Hypothalamus (tissue), 51 donors: ENCODE measurements at places on chromosomes 12 and 14.

GRCh38 chr14:80491650-80492049 is 280.3 kb upstream of the DIO2 start:
- no peak for DNase-seq

DNA sequence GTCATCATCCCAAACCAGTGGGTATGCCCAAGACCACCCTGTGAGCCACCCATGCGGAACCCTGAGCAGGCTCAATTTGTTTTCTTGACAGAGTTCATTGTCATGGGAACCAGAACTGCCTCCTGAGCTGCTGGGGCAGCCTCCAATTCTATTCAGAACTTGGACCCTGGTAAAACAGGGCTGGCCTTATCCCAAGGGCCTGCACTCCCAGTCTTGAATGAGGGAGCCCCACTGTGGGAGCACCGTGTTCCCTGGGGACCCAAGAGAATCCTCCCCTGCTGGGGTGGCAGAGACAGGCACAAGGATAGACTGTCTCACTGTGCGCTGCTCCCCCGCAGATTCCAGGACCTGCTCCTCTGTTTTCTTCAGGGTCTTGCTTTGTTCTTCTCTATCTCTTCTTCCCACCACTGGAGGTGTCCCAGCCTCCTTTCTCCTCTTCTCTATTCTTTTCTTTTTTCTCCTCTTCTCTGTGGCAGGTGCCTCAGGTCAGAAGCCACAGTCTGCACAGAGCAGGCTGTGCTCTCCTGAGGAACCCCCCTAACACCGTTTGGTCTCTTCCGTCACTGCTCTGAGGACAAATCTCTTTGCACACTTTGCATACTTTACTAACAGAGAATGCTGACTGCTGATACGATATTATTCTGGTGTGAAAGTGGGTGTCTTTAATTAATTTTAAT is 31.2 kb upstream of the CHPT1 start:
- DNase-seq, result no peak

DNA sequence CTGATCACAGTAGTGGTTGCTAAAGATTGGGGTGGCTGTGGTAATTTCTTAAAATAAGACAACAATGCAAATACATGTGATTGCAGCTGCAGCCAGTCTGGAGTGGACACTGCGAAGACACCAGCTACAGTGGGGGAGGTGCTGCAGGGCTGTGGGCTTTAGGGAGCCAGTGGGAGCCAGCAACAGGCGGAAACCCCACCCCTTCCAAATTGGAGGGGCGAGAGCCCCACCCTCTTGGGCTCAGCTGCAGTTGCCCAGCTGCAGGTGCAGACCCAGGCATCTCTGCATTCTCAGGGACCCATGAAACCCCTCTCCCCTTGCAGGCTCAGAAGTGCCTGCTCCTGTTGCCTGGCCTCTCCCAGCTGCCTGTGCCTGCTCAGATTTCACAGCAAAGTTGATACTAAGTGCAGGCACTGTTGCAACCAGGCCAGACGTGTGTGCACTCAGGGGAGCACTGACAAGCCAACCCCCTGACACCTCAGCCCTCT is 104.8 kb downstream of the MYF5 start:
- no peak for DNase-seq

DNA sequence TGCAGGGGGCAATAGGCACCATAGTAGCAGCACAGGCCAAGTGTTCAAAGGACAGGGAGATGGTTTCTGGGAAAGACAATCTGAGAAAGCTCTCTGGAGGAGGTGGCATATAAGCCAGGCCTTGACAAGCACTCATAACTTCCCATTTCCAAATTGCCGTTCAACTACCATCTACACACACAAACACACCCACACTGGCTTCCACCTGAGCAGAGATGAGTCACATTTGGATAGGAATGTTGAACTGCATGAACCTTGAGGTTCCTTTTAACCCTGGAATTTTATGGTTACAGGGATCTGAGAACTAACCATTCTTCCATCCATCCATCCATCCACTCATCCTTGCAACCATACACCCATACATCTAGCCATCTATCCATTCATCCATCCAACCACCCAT is 86.6 kb downstream of the KSR2 start:
- no peak for DNase-seq

GRCh38 chr14:77205566-77205965 is 24.0 kb downstream of the TMEM63C start:
- DNase-seq, result no peak

- DNase-seq, result no peak
Measured at GRCh38 chr12:66590275-66590985, 88.4 kb downstream of the GRIP1 start.

- DNase-seq, result no peak
Measured at GRCh38 chr12:89051065-89051677, 301.1 kb downstream of the DUSP6 start.

- DNase-seq, result no peak
Measured at GRCh38 chr12:93804392-93805179, 127.4 kb downstream of the CRADD start.

DNA sequence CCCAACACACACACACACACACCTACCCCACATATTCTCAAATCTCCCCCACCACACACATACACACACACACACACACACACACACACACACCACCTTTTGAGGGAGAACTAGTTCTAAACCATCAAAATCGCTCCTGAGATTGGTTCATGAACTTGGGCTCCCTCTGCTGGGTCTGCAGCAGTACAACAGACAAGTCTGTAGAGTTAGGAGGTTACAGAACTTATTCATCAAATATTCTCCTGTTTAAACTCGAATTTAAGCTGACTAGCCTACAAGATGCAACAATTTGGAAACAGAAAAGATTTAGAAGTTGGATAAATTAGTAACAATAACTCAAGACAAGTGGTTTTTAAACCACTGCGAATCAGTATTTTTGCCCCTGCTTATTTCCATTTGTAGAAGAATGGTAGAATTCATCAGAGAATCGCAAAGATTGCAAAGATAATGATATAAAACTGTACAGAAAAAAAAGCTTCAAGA is 136.4 kb upstream of the USP15 start:
- no peak for DNase-seq
